Aorta (tissue), 5 donors: ENCODE measurements at places on chromosomes 5 and 9. TPM values are rescaled to one million over a fixed set of nuclear protein-coding genes. Genes with fewer than 3 reads are reported as not detected.

PCDHA13 gene
- total RNA-seq: 0.16 TPM

- H3K4me3 ChIP-seq: no peak overlapping the region
- H3K27me3 ChIP-seq: no peaks in the 10 kb centered on the region
- no peak overlapping the region for H3K27ac ChIP-seq
- H3K36me3 ChIP-seq: no peaks in the 10 kb centered on the region
- no peak for DNase-seq
These were observed 11.2 kb downstream of the CDHR2 start for GRCh38 chr5:176560364-176560763.

- H3K4me3 ChIP-seq: no peak overlapping the region
- no peaks in the 10 kb centered on the region for H3K36me3 ChIP-seq
- H3K27ac ChIP-seq: no peak overlapping the region
- H3K4me1 ChIP-seq: no peaks in the 10 kb centered on the region
- no peak for DNase-seq
- no peaks in the 10 kb centered on the region for H3K27me3 ChIP-seq
These were observed 113.8 kb downstream of the MED27 start for GRCh38 chr9:131965841-131966240.

- H3K4me3 ChIP-seq: no peak overlapping the region
- H3K36me3 ChIP-seq: no peaks in the 10 kb centered on the region
- DNase-seq: peak; percentile 71
- no peaks in the 10 kb centered on the region for H3K4me1 ChIP-seq
These were observed 45.2 kb upstream of the NEURL1B start for GRCh38 chr5:172595596-172596455.

GRCh38 chr5:178502401-178503100, 87.6 kb downstream of the COL23A1 start:
- H3K4me1 ChIP-seq: no peaks in the 10 kb centered on the region
- H3K27ac ChIP-seq: no peak overlapping the region
- no peak overlapping the region for H3K4me3 ChIP-seq
- no peaks in the 10 kb centered on the region for H3K27me3 ChIP-seq
- H3K36me3 ChIP-seq: no peaks in the 10 kb centered on the region

DNA sequence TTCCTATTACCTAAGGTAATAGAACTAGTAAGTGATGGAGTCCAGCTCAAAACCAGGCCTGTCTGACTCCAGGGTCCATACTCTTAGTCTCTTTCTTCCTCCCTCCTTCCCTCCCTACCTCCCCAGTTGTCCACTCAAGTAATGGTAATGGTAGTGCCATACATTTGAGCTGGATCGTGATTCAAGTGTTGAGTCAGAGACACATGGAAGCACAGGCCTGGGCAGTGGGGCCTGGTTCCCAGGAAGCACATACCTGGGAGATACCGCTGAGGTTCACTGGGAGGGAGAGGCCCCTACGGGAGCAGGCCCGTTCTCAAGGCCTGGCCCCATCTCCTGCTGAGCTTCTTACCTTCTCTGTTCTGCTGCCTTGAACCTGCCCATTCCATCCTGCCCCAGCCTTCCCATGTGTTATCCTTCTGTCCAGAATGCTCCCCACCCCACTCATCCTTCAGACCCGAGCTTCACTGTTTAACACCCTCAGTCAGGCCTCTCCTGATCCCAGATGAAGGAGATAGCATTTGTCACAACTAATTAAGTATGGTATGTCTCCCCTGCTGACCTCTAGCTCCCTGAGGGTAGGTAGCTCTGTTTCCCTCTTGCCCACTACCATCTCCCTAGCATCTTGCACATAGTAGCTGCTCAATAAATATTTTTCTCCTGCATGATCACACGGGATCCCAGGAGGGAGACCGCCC, 13.8 kb downstream of the URM1 start:
- H3K4me3 ChIP-seq: no peak overlapping the region
- DNase-seq: no peak
- no peaks in the 10 kb centered on the region for H3K36me3 ChIP-seq
- no peaks in the 10 kb centered on the region for H3K27me3 ChIP-seq
- H3K27ac ChIP-seq: no peak overlapping the region

DNA sequence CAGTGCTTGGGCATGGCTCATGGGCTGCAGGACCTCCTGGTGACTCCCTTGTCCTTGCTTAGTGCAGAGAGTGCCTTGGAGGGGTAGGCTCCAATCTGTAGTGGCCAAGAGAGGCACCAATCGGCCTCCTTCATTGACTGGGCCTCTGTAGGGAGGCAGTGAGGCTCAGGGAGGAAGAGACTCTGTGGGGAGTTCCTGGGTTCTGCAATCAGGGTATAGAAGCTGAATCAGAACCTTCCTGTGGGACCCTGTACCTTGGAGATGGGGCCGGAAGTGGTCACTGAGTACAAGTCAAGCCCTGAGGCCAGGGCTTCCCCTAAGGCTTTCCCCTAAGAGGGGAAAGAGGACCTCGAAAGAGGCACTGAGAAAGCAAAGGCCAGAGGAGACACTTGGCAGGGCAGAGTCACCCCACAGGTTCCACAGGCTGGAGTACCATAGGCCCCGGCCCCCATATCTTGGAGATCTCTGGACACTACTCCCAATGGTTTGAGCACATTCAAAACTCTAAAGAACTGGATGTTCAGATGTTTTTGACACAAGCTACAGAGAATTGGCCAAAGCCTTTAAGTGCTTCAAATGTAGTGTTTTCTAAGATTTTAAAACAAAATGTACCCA, 190.5 kb downstream of the HSPA4 start:
- H3K27me3 ChIP-seq: no peaks in the 10 kb centered on the region
- no peak for DNase-seq
- no peaks in the 10 kb centered on the region for H3K36me3 ChIP-seq
- H3K4me3 ChIP-seq: no peak overlapping the region

SLC34A3 gene
- not detected for total RNA-seq

DNA sequence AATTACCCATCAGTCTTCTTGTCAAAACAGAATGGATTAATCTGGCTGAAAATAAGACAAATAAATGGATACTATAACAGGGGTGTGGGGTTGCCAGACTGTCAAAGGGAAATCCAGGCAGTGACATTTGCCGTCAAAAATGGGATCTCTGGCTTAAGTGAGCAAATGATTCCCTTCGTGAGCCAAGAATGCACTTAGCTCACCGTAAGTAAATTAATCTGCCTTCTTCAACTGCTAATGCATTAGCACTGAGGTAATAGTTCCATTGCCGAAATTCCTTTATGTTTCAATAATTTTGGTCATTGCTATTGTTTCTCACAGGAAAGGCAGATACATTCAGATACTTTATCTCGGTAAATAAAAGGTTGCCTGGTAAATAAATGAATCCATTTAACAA, 377.8 kb downstream of the KIAA0825 start:
- DNase-seq: no peak
- no peak overlapping the region for H3K4me3 ChIP-seq
- no peaks in the 10 kb centered on the region for H3K36me3 ChIP-seq
- H3K27me3 ChIP-seq: no peaks in the 10 kb centered on the region

PLPP6 gene
- total RNA-seq: 4.8 TPM

DNA sequence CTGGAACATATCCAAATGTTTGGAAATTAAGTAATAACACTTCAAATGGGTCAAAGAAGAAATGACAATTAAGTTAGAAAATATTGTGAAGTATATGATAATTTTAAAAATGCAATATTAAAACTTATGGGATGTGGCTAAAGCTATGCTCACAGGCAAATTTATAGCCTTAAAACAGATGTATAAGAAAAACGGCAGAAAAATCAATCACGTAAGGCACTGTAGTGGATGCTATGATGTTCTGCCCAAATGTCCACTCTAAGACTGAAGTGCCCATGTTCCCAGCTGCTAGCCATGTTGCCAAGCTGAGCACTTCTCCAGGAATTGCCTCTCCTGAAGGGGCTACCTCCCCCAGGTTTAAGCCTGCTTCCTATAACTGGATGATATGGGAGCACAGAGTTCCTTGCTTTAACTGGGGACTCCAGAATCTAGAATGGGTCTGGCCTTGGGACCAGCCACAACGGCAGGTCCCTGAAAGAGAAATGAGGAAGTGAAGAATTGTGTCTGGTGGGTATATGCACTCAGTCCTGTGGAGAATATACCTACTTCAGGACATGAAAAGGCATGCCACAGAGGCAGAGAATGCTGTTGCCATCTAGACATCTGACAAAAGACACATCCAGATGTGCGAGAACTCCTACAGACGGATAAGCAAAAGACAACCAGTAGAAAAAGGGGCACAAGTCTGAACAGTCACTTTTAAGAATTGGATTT, 78.2 kb upstream of the RXRA start:
- no peaks in the 10 kb centered on the region for H3K4me1 ChIP-seq
- no peaks in the 10 kb centered on the region for H3K27me3 ChIP-seq
- no peak overlapping the region for H3K27ac ChIP-seq
- DNase-seq: no peak
- no peak overlapping the region for H3K4me3 ChIP-seq

GRCh38 chr5:108858959-108859358, 111.3 kb downstream of the FER start:
- H3K27me3 ChIP-seq: no peaks in the 10 kb centered on the region
- H3K36me3 ChIP-seq: no peaks in the 10 kb centered on the region
- DNase-seq: no peak
- no peaks in the 10 kb centered on the region for H3K4me1 ChIP-seq
- no peak overlapping the region for H3K27ac ChIP-seq
- H3K4me3 ChIP-seq: no peak overlapping the region

DNA sequence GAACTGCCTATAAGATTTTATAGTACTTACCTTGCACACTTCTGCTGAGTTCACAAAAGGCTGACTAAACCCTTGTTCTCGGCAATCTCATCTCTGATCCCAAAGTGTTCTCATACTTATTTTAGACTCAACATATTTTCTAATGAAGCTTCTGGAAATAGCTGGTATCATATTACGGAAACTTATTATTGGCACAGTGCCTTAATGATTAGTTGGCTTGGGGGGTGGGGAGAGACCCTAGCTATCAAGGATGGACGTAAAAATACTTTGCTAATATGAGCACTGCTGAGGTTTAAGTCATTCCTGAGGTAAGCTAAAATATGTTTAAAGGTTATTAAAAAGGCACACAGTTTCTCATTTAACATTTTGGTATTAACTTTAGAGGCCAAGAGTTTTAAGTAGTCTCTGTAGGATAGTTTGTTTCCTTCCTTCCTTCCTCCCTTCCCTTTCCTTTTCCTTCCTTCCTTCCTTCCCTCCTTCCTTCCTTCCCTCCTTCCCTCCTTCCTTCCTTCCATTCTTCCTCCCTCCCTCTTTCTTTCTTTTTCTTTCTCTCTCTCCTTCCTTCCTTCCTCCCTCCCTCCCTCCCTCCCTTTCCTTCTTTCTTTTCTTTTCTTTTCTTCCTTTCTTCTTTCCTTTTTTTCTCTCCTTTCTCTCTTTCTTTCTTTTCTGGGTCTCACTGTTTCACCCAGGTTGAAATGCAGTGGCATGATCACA, 31.5 kb downstream of the ZSWIM6 start:
- H3K27ac ChIP-seq: no peak overlapping the region
- peaks cover 5% of the 10 kb centered on the region for H3K4me1 ChIP-seq
- DNase-seq: no peak
- H3K27me3 ChIP-seq: no peaks in the 10 kb centered on the region
- no peaks in the 10 kb centered on the region for H3K36me3 ChIP-seq
- H3K4me3 ChIP-seq: no peak overlapping the region

DNA sequence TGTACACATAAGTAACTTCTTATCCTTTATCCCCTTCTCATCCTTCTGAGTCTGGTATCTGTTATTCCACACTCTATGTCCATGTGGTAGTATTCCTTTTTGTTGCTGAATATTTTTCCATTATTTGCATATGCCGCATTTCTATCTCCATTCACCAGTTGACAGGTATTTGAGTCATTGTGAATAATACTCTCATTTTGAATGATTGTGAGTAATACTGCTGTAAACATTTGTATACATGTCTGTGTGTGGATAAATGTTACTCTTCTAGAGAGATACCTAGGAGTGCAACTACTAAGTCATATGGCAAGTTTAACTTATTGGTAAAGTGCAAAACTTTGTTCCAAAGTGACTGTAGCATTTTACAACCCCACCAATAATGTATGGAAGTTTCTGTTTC, 15.6 kb downstream of the RIC1 start:
- no peak for DNase-seq
- H3K4me3 ChIP-seq: no peak overlapping the region
- H3K27me3 ChIP-seq: no peaks in the 10 kb centered on the region
- H3K4me1 ChIP-seq: no peaks in the 10 kb centered on the region
- H3K27ac ChIP-seq: no peak overlapping the region
- H3K36me3 ChIP-seq: no peaks in the 10 kb centered on the region

GRCh38 chr9:8825585-8826147, 1026.1 kb upstream of the DMAC1 start:
- no peaks in the 10 kb centered on the region for H3K27me3 ChIP-seq
- no peak for DNase-seq
- peaks cover 4% of the 10 kb centered on the region for H3K4me1 ChIP-seq
- H3K36me3 ChIP-seq: no peaks in the 10 kb centered on the region

LHX6 gene
- 12.2 TPM for total RNA-seq

DNA sequence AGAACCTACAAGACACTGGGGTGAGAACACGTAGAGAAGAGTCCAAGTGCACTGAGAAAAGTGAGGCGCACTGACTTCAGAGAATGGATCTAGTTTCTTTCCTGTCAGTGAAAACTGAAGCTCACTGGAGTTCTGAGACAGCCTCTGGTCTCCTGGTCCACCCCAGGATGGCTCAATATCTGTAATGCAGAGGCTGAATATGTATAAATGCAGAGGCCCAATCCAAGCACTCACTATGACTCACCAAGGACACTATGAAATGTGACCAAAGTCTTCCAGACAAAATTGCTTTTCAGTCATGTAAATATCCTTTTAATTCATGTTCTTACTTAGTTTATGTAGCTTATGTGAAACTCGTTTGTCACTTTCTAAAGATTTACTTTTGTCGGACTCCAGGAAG, 53.8 kb downstream of the NFIB start:
- no peak for DNase-seq
- H3K4me3 ChIP-seq: no peak overlapping the region
- peaks cover 17% of the 10 kb centered on the region for H3K4me1 ChIP-seq
- no peaks in the 10 kb centered on the region for H3K27me3 ChIP-seq

DNA sequence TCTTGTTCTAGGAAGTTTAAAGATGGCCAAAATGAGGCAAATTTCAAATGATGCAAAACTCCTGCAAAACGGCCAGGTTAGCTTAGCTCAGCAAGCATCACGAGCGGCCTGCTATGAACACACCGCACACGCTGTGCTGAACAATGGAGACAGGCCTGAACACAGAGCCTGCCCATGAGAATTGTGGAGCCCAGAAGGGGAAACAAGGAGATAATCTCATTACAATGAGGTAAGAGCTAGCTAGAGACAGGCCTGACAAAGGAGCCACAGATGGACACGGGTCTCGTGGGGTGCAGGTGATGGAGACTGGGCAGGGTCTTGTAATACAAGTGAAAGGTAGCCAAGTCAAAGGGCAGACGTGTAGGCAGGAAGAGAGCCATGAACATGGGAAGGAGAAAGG, 50.2 kb downstream of the PSMB7 start:
- no peak overlapping the region for H3K27ac ChIP-seq
- no peak overlapping the region for H3K4me3 ChIP-seq
- no peak for DNase-seq
- H3K36me3 ChIP-seq: no peaks in the 10 kb centered on the region

- H3K4me3 ChIP-seq: no peak overlapping the region
- no peaks in the 10 kb centered on the region for H3K27me3 ChIP-seq
- no peak for DNase-seq
- no peaks in the 10 kb centered on the region for H3K4me1 ChIP-seq
- no peak overlapping the region for H3K27ac ChIP-seq
- H3K36me3 ChIP-seq: no peaks in the 10 kb centered on the region
These were observed 75.3 kb upstream of the GGTA1 start for GRCh38 chr9:121574774-121575519.

- DNase-seq: no peak
- no peak overlapping the region for H3K4me3 ChIP-seq
- no peaks in the 10 kb centered on the region for H3K27me3 ChIP-seq
- no peaks in the 10 kb centered on the region for H3K36me3 ChIP-seq
- no peaks in the 10 kb centered on the region for H3K4me1 ChIP-seq
These were observed 1026.3 kb downstream of the TAF11L14 start for GRCh38 chr5:18660511-18660910.

EXD3 gene
- 21.9 TPM for total RNA-seq

IFNA13 gene
- not detected for total RNA-seq
